ENCODE measurements at places on chromosomes 3 and 15. TPM values are rescaled to one million over a fixed set of nuclear protein-coding genes. Genes with fewer than 3 reads are reported as not detected.

TMCO5A gene
- not detected for total RNA-seq

RLBP1 gene
- total RNA-seq = not detected

DNA sequence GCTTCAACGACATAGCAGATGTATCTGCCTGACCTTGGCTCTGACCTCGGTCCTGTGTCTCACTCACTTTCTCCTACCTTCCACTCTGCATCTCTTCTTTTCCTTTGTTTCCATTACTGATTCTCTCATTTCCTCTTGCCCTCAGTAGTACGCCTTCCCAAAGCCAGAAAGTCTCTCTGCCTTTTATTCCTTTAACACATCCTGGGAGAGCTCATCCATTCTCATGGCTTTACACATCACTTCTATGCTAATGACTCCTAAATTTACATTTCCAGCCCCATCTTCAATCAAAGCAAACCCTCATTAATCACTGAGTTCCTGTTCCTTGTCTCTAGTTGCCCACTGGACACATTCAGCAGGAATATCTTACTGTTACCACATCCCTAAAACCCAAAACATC, 938.6 kb downstream of the NTRK3 start:
- no peak for DNase-seq

DNA sequence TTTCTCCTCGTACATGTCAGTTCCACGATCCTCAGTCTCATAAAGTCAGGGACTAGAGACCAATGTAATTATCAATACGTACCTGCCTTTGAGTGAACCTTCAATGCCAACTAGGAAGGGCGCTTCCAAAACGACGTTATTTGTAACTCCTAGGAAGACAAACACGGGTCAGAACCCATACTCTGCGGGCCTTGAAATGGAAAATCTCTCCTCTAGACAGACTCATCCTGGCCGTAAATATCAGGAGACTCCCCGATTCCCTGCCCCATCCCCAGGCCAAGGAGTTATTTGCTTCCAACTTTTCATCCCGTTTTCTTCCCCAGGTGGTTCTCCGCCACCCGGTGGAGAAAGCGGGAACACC, 578 bp downstream of the OIP5 start:
- DNase-seq = no peak

PLIN1 gene
- total RNA-seq = 1.1 TPM

GRCh38 chr3:165133188-165133899, 55.0 kb upstream of the SI start:
- DNase-seq = no peak

- peak; percentile 27 for DNase-seq
Measured at GRCh38 chr15:73781038-73781925, 28.1 kb upstream of the INSYN1 start.

Measured in activated CD8-positive, alpha-beta T cell treated with anti-CD3 and anti-CD28 coated beads for 36 hours (primary cell).